ENCODE measurements at places on chromosomes 5 and 9.

DNA sequence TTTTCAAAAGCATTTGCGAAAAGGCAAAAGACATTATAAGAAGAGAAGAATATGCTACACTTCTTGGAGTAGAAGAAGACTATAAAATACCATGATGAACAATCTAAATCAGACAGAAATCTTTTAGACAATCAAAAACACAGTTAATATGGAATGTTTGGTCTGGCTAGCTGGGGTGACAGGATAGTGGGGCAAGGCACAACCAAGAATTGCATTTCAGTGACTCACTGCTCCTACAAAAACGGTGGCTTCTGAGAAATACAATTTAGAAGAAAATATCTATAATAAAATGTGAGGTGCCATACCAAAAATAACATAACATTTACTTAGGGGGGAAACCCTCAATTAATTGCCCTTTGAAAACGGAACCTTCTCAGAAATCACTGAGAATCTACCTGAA lies 363.4 kb downstream of the NPR3 start:
- no peak for DNase-seq

DNA sequence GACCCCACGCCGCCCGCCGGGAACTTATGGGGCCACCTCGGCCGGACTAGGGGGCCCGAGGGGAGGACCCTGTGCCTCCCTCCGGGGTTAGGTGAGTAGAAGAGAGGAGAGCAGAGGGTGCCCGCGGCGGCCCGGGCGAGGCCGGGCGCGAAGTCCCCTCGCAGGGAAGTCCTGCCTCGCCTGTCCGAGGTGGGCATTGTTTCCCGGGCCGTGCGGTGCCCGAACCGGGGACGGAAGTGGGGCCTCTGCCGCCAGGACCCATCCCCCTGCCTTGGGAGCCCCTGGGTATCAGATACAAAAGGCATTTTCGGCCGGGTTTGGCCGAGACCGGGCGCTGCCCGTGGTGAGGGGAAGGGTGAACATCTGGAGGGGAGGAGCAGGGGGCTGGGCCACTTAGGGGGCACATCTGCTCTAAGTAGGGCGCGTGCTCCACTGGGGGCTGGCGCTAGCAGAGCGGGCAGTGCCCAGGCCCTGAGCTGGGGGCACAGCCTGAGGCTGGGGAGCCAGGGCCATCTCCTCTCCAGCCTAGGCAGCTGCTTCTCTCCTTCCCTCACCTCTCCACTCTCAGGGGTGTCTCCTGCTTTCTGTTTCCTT lies 48.2 kb downstream of the DAB2IP start:
- DNase-seq = no peak

GRCh38 chr9:84822589-84823233 lies 153.2 kb downstream of the NTRK2 start:
- DNase-seq = no peak

GRCh38 chr5:174732036-174733020 lies 7.9 kb downstream of the MSX2 start:
- DNase-seq = no peak

DNA sequence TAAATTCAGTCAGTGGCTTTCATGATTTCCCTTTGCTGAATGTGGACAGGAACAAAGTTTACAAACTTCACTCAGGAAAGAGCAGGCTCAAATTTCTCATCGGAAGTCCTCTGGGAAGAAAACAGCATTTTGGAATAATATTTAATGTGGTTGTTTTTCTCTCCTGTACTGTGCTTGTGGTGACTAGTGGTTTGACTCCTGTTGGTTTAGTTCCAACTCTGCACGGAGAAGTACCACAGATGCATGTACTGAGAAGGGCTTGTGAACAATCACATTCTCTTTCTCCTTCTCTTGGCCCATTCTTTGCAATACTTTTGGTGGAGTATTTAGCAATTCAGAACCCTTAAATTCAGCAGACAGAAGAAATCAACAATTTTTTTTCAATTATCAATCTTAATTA lies 13.3 kb downstream of the MPDZ start:
- DNase-seq = no peak

DNA sequence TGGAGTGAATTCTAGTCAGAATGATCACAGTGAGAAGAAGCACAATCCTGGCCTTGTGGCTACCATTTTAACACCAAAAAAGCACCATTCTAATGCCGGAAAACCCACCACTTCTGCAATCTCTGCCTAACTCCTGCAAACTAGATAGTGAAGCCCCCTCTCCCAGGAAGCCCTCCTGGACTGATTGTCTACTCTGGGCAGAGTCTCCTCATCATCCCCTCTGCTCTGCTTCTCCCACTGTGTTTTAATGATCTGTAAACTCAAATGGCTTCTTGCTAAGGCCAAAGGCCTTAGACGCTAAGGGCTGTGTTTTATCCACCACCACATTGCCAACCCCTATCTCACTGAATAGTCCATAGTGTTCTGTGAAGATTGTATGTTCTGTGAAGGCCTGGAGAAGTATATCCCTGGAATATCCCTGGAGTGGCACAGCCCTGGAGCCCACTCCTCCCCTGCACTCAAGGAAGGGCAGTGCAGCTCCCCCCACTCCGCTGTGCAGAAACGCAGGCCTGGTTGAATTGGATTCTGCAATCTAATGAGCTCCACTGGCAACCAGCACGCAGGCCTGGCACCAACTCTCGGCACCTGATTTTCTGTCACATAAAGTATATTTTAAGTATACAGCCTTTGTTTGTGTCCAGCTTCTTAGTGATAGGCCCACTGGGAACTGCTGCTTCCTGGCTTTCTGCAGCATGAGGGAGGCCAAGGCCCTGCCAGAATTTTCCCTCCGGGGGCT lies 126.3 kb downstream of the ATPSCKMT start:
- DNase-seq = no peak

DNA sequence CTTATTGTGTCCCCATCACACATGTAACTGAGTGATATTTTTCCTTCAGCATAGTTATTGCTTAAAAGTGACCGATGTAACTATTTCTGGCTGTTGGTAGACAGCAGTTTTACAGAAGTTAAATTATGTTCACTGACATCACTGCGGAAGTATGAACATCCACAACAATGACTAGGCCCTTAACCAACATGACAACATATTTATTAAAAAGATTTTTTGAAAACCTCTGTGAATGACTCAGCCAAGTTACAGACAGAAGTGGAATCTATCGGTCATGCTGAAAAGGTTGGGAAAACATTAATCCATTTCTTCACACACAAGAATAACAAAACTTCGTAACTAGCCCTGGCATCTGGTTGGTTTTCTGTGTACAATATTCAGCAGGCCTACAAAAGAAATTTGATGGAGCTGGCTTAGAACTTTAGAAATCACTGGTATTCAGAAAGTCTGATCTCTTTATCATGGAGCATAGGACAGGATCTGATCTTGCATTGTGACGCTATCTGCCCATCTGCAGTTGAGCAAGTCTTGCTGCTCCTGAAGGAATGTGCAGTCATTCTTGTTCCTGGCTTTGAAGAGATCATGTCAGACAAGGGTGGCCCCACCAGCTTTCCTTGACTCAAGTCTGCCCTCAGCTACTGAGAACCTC lies 6.5 kb downstream of the GLIS3 start:
- DNase-seq = no peak

DNA sequence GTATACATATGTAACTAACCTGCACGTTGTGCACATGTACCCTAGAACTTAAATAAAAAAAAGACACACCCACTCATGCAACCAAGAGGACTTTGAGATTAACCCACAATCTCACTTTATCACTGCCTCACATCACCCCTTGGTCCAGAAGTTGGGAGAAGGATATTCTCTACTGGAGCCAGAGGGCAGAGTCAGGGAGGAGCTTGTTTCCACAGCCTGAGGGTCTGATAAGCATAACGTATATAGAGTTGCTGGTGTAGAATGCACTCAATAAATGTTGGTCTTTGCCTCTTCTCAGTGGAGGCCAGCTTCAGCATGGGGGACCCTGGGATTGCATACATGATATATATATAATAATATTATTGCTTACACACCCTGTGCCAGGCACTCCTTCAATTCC lies 10.1 kb downstream of the KCNV2 start:
- no peak for DNase-seq

GRCh38 chr9:96136992-96137670 lies 164.8 kb downstream of the HSD17B3 start:
- no peak for DNase-seq

DNA sequence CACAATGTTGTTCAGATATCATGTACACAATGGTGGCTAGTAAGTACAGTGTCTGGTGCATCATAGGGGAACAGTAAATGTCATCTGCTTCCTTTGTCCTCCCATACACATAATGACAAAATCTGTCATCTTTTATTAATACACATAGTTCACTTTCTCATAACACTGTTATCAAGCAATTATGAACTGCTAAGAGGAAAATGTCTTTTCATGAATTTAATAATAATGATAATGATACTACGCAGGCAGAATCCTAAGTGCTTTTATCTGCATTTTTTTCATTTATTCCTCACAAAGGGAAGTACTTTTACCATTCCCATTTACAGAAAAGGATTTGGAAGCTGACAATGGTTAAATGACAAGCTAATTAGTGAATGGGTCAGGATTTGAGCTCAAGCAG lies 35.7 kb downstream of the DPYSL3 start:
- no peak for DNase-seq

All from stimulated activated CD4-positive, alpha-beta T cell treated with anti-CD3 and anti-CD28 coated beads, Interleukin-2, amount 100 ng/mL, for 48 hours (primary cell).